ENCODE measurements at places on chromosomes 12 and 14. TPM values are rescaled to one million over a fixed set of nuclear protein-coding genes. Genes with fewer than 3 reads are reported as not detected.

C12orf50 gene
- total RNA-seq: not detected

TGFB3 gene
- total RNA-seq: 7.3 TPM

C14orf39 gene
- total RNA-seq: not detected

KRT4 gene
- not detected for total RNA-seq

CRADD gene
- total RNA-seq: 15.1 TPM

TMEM229B gene
- 4.5 TPM for total RNA-seq

SERPINA1 gene
- under 0.01 TPM for total RNA-seq

VDR gene
- 3.8 TPM for total RNA-seq

FSCB gene
- 0.19 TPM for total RNA-seq

PAX9 gene
- total RNA-seq: not detected

RND1 gene
- 0.28 TPM for total RNA-seq

TRIM9 gene
- 0.28 TPM for total RNA-seq

C12orf60 gene
- total RNA-seq: 1.5 TPM

SERPINA6 gene
- total RNA-seq: not detected

ULK1 gene
- total RNA-seq: 4.4 TPM

TAS2R20 gene
- total RNA-seq: 1.2 TPM

GLIPR1L2 gene
- 0.19 TPM for total RNA-seq

DENND5B gene
- total RNA-seq: 17.8 TPM

PTPRR gene
- total RNA-seq: 2.8 TPM

NTN4 gene
- total RNA-seq: 153 TPM

GALNT8 gene
- under 0.01 TPM for total RNA-seq

ERP27 gene
- 0.19 TPM for total RNA-seq

ESPL1 gene
- 10.0 TPM for total RNA-seq

FGF23 gene
- total RNA-seq: under 0.01 TPM

FOXM1 gene
- 0.28 TPM for total RNA-seq

PRR13 gene
- total RNA-seq: 19.7 TPM

MBIP gene
- 9.0 TPM for total RNA-seq

EXD2 gene
- total RNA-seq: 18.2 TPM

CLEC1A gene
- total RNA-seq: under 0.01 TPM

NR4A1 gene
- 6.5 TPM for total RNA-seq

PMCH gene
- not detected for total RNA-seq

AHSA1 gene
- total RNA-seq: 124 TPM

NPC2 gene
- 76.1 TPM for total RNA-seq

NPFF gene
- total RNA-seq: not detected

NUBPL gene
- total RNA-seq: 8.7 TPM

MYRFL gene
- total RNA-seq: under 0.01 TPM

PPP1R1A gene
- total RNA-seq: not detected

SLC4A8 gene
- total RNA-seq: 1.3 TPM

RBP5 gene
- total RNA-seq: not detected

RILPL1 gene
- total RNA-seq: 7.9 TPM

ZFHX2 gene
- under 0.01 TPM for total RNA-seq

Measured in regular cardiac myocyte (primary cell).